ENCODE measurements at places on chromosomes 7 and 10.
A peak's percentile ranks its signal among the peaks of the same experiment; 100 is the strongest.

GRCh38 chr7:44618753-44619152 is 12.3 kb downstream of the OGDH start:
- DNase-seq: no peak

GRCh38 chr7:130091999-130092398 is 21.7 kb downstream of the KLHDC10 start:
- no peak for DNase-seq

DNA sequence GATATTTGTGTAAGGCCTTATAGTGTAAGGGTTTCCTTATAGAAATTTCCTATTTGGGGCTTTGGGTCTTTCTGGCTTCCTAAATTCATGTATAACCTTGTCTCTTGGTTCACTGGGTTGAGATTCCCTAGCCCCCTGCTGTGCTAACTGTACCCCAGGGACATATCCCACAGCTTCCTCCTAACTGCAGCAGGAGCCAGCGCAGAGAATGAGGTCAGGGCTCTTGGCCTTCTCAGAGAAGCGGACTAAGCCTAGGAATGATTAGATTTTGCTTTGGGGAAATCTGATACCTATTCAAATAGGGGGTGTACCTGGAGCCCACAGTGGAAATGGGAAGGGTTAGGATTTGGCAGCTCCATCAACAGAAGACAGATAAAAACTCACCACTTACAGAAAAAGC is 138.1 kb upstream of the EFCAB10 start:
- no peak for DNase-seq

DNA sequence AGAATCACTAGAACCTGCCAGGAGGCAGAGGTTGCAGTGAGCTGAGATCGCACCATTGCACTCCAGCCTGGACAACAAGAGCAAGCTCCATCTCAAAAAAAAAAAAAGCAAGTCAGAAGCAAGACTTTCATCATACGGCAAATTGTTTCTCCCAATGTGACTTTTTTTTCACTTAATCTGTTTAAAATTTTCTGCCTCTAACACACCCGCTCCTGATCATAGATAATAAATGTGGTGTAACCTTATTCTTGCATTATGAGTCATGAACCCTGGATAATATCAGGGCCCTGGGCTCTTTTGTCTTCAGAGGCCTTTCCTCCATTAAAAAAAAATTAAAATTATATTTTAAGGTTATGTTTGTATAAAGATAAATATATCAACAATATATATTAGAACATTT is 111.4 kb upstream of the JCAD start:
- peak; percentile 63 for DNase-seq

GRCh38 chr7:79555571-79555970 is 102.1 kb upstream of the MAGI2 start:
- no peak for DNase-seq

- DNase-seq: no peak
Observed at GRCh38 chr7:158050978-158051651, 536.5 kb downstream of the PTPRN2 start.

GRCh38 chr10:61830072-61830845 is 71.2 kb upstream of the ARID5B start:
- DNase-seq: no peak

- no peak for DNase-seq
Observed at GRCh38 chr10:118264838-118265470, 77.2 kb downstream of the FAM204A start.

GRCh38 chr10:86419101-86419500 is 52.5 kb upstream of the GRID1 start:
- DNase-seq: no peak
